Activated CD8-positive, alpha-beta memory T cell treated with anti-CD3 and anti-CD28 coated beads for 1 hour (primary cell): ENCODE measurements at places on chromosomes 16 and 17.

- no peak for DNase-seq
Measured at GRCh38 chr16:23282568-23282967, 19.5 kb upstream of the SCNN1B start.

DNA sequence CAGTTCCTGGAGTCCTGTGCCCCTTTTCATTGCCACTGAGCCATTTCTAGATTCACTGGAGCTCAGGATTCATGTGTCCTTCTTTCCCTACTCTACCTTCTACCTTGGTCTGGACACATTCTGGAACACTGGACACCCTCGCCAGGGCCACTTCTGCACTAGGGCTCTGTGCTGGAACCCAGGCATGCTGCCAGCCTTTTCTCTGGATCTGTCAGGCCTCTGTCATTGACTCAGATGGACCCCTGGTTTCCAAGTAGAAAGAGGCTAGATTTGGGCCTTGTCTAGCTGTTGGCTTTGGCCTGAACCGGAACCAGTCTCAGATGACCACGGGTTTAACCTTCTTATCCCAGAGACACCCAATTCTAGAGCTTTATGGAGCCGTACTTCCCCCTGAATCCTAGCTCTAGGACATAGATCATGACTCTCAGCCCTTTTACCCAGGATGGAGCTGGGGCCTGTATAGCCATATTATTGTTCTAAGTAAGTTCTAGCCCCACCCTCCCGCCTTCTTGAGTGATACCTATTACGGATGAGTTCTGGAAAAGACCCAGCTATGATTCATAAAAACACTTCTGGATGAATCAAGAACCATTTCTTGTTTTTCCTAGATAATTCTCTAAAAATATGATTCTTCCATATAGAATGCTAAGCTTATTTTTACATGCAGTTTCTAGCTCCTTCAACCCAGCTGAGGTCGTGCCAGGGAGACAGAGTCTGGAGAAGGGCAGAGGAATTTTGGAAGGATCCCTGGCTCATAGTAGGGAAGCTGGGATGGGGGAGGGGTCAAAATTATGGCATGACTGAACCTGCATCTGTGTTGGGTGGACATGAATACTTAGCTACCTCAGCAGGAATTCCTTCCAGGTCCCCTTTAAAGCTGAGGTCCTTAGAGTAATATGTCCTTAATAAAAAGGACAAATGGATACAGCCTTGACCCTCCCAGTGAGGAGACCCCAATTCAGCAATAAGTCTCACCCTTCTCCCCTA, 1.1 kb upstream of the CHRNB1 start:
- DNase-seq = no peak

GRCh38 chr17:81481815-81482505, 30.6 kb downstream of the ACTG1 start:
- DNase-seq = no peak

DNA sequence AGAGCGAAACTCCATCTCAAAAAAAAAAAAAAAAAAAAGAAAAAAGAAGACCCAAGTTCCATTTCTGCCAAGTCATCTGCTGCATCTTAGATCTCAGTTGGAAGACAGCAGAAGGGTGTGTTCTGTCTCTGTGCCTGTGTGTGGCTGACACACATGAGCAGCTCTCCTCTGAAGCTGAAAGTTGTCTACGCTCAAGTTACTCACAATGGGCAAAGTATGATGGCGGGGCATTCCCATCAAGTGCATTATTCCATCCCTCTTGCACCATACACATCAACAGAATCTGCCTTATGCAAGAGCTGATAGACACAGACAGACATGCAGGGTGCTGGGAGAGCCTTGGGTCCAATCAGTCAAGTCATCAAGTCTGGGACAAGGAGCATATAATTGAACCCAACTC, 402.2 kb downstream of the XYLT1 start:
- no peak for DNase-seq

GRCh38 chr16:81932668-81933067, 78.6 kb downstream of the SDR42E1 start:
- no peak for DNase-seq

DNA sequence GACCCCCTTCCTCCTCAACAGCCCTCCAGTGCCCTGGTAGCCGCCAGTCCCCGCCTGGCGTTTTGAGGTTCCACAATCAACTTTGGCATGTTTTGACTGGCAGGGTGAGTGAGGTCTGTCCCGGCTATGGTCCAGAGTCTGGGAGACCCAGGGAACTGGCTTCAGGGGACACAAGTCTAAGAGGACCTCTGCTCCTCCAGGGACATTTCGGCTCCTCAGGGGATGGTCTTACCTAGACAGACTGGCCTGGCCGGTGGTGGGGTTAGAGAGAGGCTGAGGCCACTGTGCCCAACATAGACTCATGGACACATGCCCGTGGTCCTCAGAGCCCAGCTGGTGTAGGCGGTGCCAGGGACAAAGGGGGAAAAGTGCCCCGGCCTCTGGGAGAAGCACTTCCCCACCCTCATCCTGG, 2.2 kb downstream of the TMC8 start:
- no peak for DNase-seq

- DNase-seq = no peak
Measured at GRCh38 chr17:33520426-33521330, 227.6 kb upstream of the ASIC2 start.

DNA sequence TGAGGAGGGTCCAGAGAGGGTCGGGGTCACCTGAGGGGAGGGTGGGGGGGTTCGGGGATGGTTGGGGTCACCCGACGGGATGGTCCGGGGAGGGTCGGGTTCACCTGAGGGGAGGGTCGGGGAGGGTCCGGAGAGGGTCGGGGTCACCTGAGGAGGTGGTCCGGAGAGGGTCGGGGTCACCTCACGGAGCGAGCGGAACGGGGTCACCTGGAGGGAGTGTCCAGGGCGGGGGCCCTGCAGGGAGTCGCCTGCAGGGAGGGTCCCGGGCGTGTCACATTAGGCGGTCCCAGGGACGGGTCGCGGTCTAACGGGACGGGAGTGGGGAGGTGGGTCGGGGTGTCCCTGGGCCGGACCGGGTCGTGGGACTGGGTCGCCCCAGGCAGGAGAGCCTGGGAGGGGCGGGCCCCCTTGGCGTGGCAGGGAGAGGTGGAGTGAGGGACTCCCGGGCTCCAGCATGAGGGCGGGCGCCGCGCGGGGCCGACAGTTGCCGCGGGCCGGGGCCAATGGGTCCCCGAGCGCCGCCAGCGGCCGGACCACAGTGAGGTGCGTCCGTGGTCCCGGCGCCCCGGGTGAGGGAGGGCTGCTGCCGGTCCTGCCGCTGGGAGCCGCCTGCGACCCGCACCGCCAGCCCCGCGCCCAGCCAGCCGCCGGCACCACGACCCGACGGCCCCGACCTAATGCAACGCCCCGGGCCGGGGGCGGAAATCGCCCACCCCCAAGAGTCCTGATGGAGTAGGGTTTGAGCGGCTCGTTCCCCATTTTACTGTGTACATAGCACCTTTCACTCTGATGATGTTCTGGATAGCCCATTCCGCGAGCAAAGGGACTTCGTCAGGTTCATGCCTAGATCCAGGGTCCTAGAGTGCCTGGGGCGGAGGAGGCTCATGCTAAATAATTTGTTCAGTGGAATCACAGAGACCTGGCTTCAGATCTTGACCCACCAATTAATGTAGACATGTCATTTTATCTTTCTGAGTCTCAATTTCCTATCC, 1.2 kb upstream of the ABCA3 start:
- DNase-seq = no peak

DNA sequence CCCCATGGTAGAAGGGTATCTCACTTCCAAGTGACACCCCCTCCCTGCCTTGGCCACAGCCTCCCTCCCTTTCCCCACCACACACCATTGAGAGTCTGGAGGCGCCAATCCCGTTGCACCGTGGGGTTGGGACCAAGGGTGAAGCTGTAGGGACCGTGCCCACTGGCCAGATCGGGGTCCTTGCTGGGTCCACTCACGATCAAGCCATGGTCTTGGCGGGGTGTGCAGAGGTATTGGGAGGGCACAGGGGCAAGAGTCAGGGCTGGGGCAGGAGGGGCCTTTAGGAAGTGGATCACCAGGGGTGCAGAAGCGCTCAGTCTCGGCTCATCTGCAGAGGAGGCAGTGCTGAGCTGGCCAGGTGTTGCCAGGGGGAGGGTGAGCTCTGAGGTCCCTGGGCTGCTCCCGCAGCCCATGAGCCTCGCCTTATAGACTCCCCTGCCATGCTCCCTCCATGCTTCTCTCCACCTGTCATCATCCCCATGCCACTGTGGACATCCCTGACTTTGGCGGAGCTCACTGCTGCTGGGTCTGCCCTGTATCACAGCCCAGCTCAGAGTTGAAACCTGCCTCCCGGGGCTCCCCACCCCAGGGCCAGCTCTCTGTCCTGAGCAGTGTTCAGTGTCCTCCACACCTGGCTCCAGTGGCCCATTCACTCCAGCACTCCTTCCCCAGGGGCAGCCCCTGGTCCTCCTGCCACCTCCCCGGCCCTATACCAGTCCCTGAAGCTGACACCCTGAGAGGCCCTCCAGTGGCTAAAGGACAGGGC, 8.3 kb downstream of the CDH16 start:
- no peak for DNase-seq
